ENCODE measurements at places on chromosomes 2 and 18.

GRCh38 chr18:63339920-63340484, 20.4 kb upstream of the BCL2 start:
- peak; percentile 62 for DNase-seq

GRCh38 chr2:133788386-133788785, 220.1 kb upstream of the NCKAP5 start:
- no peak for DNase-seq

GRCh38 chr2:128503399-128504245, 185.0 kb upstream of the HS6ST1 start:
- DNase-seq: no peak

GRCh38 chr2:197268786-197269584, 41.6 kb downstream of the ANKRD44 start:
- no peak for DNase-seq

- DNase-seq: no peak
Observed at GRCh38 chr2:128973566-128973965, 654.9 kb upstream of the HS6ST1 start.

DNA sequence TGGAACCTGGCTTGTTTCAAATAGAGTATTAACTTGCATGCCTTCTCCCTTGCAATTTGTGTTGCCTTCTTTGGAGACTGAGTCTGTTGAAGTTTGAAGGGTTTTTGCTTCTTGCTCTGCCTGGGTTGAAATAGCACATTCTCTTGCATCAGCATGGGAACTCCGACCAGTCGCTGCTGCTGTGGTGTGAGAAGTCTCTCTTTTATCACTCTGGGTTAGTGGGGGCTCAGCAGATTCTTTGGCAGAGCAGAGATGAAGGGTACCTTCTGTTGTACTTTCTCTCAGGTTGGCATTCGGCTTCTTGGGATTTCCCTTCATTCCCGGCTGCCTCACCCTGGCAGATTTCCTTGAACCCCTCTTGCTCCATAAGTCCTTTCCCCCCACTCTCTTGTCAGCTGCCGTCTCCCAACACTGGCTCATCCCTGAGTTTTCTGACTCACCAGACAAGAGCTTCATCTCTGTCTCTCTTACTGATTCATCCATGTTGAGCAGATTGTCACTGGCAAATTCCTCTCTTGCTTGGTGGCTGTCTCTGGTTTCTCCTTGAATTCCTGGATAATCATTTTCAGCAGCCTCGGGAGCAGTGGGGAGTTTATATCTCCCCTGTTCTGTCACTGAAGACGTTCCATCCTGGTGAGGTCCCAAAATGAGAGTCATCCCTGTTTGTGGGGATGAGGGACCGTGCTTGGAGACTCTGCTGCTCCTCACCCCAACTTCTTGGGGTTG, 49.9 kb downstream of the ALPK2 start:
- peak; percentile 14 for DNase-seq

DNA sequence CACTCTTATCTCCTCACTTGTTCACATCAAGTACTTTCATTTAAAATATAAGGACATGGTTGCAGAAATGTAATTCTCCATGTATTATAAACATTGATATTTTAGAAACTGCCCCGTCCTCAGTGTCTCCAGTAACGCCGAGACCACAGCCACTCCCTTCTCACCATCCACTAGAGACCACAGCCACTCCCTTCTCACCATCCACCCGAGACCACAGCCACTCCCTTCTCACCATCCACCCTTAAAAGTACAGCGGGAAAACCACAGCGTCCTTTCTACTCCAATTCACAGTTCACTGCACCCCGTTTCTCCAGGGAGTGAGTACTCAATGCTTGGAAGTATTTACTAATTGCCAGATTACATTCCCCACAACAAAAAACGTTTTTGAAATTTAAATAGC, 1452.2 kb upstream of the ACVR2A start:
- peak; percentile 36 for DNase-seq

DNA sequence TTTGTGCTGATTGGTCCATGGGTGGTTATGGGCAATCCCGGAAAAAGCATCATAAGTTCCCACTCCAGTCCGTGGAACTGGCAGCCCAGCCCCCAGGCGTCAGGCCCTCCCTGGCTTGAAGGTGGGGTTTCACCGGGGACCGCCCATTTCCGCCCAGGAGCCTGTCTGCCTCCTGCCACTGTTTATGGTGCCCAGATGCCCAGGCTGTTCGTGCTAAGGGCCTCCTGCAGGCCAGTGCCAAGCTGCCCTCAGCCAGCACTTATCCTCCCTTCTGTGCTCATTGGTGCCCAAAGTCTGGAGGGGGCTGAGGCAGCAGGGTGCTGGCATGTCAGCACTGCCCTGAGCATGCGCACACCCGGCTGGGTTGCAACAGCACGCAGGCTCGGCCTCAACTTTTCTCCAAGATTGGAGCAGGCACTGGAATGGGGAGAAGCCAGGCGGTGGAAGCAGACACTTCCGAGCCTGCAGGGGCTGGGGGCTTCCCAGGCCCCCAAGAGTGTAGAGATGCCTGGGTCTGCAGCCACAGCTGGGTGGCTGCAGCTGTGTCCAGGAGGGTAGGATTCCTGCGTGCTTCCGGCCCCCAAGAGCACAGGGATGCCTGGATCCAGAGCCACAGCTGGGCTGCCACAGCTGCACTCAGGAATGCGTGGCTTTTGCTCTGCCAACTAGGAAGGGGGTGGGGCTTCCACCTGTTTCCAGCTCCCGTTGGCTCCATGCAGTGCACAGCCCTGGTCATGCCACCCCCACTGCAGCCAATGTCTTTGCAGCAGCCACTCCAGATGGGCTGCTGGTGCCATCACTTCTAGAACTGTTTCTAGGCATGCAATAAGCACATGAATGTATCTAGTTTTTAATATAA, 74.0 kb downstream of the AGPS start:
- DNase-seq: peak; percentile 4

- no peak for DNase-seq
Observed at GRCh38 chr2:232721882-232722281, 24.8 kb downstream of the GIGYF2 start.

DNA sequence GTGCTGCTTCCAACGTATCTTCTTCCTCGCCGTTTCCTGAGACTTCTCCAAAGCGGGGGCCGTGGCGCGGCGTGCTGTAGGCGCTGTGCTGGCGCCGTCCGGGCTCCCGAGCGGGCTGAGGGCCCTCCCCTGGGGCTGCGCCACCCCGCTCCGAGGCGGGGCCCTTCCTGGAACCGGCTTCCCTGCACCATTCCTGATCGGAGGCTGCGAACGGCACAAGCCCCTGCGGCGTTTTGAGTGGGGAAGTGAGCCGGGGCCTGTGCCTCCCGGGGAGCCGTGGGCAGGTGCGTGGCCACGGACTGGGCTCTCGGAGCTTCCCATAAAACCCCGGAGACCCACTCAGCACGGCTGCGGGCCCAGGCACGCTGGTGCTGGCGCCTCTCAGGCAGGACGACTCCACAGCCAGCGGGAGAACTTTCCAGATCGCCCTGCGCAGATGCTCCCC, 74.7 kb downstream of the PSMG2 start:
- DNase-seq: peak; percentile 9

DNA sequence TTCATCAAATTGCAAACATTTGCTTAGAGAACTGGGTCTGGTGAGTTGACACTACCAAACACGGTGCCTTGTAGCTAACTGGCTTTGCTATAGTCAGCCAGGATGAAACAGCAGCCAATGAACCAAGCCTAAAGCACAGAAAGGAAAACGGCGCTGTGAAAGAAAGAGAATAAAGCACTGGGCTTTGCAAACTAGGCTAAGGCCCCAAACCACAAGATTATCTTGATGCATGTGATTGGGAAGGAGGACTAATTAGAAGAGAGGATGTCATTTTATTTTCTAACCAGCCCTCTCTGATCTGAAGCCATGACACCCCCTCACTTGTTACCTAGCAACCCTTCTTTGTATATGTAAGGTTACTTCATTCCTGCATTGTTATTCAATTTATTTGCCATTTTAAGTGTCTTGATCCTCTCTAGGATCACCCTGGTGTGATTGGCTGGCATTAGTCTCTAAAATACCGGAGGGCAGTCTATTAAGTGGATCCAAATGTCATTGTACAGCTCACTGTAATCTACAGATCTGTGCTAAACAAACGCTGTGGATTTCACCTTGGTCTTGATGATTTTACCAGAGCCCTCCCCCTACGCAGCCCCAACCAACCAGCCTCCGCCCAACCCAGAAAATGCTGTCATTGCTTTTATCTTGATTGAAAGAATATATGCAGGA, 395.4 kb upstream of the ACVR2A start:
- no peak for DNase-seq

GRCh38 chr2:241649404-241649803, 11.9 kb downstream of the ATG4B start:
- no peak for DNase-seq

DNA sequence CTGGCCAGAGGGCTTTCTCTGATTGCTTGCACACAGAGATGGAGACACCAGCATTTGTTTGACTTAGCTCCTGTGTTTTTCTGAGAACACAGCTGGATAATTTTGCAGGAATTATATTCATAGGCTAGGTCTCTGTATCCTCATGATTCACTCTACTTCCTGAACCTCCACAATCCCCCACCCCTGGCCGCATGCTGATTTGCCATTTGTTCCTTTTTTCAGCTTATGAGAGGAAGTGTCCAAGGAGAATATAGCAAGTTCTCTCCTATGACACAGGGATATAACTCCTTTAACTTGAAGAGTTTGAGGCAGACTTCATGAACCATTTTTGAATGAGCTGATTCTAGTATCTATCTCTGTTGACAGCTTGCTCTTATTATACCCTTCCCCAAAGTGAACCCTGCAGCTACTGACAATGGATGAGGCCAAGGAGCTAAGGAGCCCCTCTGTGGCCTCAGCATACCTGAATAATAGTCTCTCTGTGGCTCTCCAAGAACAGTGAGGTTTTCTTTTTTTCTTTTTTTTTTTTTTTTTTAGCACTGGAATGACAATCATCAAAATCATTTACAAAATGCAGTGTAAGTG, 15.4 kb downstream of the CAVIN2 start:
- no peak for DNase-seq

DNA sequence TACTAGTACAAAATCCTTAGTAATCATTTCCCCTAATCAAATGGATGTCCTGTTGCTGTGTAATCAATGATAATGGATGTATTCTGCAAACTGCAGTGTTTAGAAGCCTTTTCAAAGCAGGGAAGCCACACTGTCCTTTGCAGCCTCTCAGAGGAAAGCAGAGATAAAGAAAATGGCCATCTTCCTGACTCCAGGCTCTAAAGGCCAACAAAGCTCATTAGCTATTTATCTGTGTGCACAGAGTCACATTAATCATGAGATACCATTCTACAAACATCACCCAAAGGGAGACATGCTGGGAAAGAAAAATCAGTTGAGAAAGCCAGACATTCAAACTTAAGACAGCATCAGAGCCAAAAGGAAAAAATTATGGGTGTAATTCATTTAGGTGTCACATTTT, 165.0 kb downstream of the RAD51AP2 start:
- DNase-seq: no peak

DNA sequence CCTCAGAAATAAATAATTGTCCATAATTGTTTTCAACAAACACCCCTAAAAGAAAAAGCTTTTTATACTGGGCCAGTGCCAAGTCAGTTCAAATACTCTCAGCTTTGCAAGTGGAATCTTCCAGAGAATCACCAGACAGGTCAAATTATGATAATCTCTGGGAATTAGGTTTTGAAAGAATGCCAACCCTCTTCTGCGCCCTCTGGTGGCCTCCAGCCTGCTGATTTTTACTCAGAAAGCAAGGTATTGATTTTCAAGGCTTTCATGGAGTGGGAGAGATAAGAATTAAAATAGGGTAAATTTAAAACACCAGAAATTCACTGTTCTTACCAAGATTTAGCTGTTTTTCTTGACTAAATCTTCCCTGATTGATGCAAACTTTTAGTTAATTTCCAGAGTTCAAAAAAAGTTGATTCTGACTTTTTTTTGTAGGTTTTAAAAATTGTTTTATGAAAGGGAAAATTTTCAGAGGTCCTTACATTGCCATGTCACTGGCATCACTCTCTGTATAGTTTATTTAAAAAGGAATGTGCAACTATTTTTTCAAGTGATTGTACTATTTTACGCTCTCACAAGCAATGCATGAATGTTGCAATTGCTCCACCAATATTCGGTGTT, 282.9 kb upstream of the TNP1 start:
- no peak for DNase-seq

- no peak for DNase-seq
Observed at GRCh38 chr2:112946086-112946485, 31.7 kb upstream of the IL36G start.

DNA sequence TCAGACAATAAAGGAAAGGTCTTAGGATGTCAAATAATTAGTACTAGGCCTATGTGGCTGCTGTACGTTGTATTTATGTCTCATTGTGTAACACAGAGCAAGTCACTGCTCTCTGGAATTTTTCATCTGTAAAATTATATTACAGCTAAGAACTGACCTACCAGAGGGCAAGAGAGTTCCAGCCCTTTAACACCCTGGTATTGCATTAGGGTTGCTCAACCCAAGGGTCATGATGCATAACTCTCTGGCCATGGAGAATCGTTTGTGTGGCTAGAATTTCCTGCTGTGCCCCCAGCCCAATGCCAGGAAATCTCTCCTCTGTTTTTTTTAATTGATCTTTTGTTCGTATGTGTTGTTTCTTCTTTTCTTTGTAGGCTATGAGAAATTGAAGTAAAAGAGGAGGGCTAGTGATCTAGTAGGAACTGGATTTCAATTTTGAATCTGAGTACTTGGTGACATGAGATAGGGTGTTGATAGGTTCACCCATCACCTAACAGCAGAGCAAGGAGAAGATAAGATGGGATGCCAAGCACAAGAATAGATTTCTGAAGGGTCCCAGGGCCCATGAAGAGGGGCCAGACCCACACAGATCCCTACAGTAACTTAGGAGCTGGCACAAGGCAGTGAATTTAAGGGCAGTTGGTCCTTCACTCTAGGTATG, 571.2 kb upstream of the TNP1 start:
- DNase-seq: no peak

DNA sequence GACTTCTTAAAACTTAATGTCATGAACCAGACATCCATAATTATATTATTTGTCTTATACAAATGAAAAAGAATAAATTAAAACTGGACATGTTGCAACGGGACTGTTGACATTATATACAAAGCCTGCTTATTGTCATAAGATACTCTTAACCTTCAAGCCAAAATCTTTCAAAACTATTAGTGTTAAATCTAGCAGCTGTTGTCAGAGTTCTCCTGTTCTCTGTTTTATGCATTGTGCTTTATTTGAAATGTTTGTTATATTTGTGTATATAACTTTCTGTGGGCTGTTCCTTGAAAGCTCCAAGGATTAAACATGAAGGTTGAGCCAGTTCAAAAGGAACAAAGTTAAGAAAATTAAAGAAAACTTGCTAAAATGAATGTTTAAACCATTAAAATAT, 335.5 kb upstream of the NT5C1B start:
- no peak for DNase-seq

GRCh38 chr18:70107091-70107490, 98.4 kb downstream of the RTTN start:
- DNase-seq: no peak

Data from B cell (primary cell).